GM19239 (cell line): ENCODE measurements at places on chromosomes 2 and 18.

DNA sequence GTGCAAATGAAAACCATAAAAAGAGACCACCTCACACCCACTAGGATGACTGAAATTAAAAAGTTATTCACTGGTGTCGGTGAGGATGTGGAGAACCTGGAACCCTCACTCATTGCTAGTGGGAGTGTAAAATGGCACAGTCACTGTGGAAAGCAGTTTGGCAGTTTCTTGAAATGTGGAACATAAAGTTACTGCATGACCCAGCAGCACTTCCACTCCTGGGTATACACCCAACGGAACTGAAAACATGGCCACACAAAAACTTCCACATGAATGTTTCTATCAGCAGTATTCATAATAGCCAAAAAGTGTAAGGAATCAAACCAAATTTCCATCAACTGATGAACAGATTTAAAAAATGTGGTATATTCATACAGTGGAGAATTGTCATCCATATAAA is 65.1 kb upstream of the SLC66A3 start:
- DNase-seq = no peak

- no peak for DNase-seq
Observed at GRCh38 chr2:61433606-61434005, 37.3 kb downstream of the USP34 start.

GRCh38 chr2:128032092-128032491 is 4.2 kb upstream of the SAP130 start:
- DNase-seq = no peak

GRCh38 chr18:1150344-1150743 is 245.7 kb downstream of the ADCYAP1 start:
- no peak for DNase-seq

DNA sequence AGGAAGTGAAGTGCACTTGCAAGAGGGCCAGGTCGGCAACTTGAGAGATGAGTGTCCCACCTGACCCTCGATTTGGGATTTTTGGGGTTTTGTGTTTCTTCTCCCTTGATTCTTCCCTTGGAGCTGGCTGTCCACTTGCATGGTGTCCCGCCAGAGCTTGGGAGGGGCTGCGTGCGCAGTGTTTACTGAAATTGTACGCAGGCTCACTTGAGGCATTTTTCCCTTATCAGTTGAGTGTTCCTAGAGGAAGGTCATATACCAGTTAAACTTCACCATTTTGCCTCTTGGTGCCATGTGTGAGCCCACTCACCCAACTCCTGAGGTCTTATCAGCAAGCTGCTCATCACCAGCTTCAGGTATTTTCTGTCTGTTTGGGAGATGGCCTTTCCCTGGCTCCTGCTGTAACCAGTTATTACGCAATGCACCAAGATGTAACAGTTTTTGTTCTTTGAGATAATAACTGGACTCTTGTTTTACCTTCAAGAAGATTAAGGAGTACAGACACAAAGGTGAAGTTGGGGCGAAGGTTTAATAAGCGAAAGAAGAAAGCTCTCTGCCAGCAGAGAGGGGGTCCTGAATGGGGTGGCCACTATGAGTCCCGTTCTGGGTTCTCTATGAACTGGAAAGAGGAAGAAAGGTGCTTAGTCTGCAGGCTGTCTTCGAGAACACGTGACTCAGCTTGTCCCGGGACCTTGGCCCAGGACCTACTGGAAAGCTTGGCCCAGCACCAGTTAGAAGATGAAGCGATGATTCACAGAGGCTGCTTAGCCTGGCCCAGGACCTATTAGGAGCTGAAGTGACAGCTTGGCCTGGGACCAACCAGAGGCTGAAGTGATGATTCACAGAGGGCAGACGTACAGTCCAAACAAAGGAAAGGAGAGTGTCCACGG is 21.5 kb upstream of the TXNL4A start:
- DNase-seq = no peak
